ENCODE measurements at places on chromosomes 3 and 15.

GRCh38 chr15:32119694-32120330 lies 89.5 kb downstream of the CHRNA7 start:
- H3K4me3 ChIP-seq, result no peak overlapping the region
- no peaks in the 10 kb centered on the region for H3K4me1 ChIP-seq
- H3K27me3 ChIP-seq, result peaks cover 5% of the 10 kb centered on the region
- H3K36me3 ChIP-seq, result no peaks in the 10 kb centered on the region

DNA sequence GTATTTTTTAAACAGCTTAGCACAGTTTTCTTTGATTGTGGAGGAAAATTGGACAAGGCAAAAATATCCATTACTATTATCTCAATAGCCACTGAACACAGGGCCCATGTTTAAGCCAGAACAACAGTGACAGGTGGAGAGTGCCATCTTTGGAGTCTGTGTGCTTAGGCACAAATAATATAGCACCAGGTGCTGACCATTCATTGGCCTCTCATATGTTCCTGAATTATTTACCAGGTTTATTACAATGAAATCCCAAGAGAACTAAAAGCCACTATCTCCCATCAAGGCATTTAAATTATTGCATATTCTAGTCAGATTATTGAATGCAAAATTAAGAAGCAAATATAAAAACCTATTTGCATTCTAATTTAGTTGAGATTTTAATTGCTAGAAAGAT lies 39.6 kb downstream of the GPR156 start:
- peaks cover 2% of the 10 kb centered on the region for H3K27me3 ChIP-seq
- no peak for DNase-seq
- no peak overlapping the region for H3K27ac ChIP-seq
- peaks cover 5% of the 10 kb centered on the region for H3K4me1 ChIP-seq
- H3K36me3 ChIP-seq, result no peaks in the 10 kb centered on the region

GRCh38 chr3:72289692-72290071 lies 504.7 kb upstream of the PROK2 start:
- H3K27me3 ChIP-seq, result peaks cover 2% of the 10 kb centered on the region
- no peak overlapping the region for H3K27ac ChIP-seq
- peaks cover 16% of the 10 kb centered on the region for H3K4me1 ChIP-seq
- no peaks in the 10 kb centered on the region for H3K36me3 ChIP-seq
- no peak overlapping the region for H3K4me3 ChIP-seq

GRCh38 chr3:46542801-46543201 lies 23.3 kb downstream of the LRRC2 start:
- H3K4me3 ChIP-seq, result no peak overlapping the region
- no peak for DNase-seq
- H3K36me3 ChIP-seq, result no peaks in the 10 kb centered on the region
- H3K27me3 ChIP-seq, result no peaks in the 10 kb centered on the region

GRCh38 chr15:100686021-100686724 lies 83.8 kb downstream of the ASB7 start:
- peaks cover 8% of the 10 kb centered on the region for H3K36me3 ChIP-seq
- peaks cover 3% of the 10 kb centered on the region for H3K27me3 ChIP-seq
- H3K4me1 ChIP-seq, result peaks cover 2% of the 10 kb centered on the region
- H3K4me3 ChIP-seq, result no peak overlapping the region

All from endothelial cell (in vitro differentiated cells).